ENCODE measurements at places on chromosomes 16 and 17.

DNA sequence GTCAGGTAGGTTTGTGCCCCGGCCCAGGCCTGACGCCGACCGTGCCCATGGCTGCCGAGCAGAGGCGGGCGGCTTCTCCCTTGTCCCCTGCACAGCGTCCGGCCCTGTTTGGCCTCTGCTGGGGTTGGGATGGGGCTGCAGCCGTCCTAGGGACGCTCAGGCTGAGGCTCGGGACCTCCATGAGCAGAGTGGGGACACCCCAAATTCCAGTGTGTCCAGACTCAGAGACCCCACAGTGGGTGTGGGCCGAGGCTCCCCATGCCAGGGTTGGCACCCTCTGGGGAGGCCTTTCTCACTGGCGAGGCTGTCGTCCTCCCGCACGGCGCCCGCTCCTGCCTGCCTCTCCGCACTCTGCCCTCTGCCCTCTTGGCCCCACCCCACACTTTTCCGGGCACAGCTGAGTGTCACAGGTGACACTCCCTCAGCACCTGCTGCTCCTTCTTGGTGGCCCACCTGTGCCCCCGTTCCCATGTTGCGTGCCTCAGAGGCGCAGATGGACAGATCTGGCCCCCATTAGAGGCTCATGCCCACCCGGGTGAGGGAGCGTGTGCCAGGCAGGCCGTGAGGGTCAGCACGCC lies 16.1 kb downstream of the TRAF7 start:
- DNase-seq, result no peak

DNA sequence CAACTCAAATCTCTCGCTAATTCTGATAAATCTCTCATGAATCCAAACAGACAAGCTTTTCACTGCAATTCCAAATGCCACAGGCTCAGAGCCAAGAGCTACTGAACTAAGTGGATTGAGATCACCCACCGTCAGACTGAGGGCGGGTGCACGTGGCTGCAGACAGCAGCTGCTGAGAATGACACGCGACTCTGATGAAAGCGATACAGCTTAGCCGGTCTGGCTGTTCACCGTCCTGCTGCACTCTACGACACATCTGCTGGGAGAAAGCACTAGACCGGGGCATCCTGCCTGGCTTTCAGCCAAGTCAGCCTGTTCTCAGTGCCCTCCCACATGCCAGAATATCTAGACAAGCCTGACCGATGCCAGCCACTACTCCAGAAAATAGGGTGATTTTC lies 42.6 kb downstream of the KLHDC4 start:
- DNase-seq, result peak; percentile 83

GRCh38 chr17:48626245-48627117 lies at the start of gene HOXB9:
Gene HOXB9 (minus strand): TSS chr17:48626358. CDS start chr17:48626269, 89 bp downstream.
- DNase-seq, result no peak

DNA sequence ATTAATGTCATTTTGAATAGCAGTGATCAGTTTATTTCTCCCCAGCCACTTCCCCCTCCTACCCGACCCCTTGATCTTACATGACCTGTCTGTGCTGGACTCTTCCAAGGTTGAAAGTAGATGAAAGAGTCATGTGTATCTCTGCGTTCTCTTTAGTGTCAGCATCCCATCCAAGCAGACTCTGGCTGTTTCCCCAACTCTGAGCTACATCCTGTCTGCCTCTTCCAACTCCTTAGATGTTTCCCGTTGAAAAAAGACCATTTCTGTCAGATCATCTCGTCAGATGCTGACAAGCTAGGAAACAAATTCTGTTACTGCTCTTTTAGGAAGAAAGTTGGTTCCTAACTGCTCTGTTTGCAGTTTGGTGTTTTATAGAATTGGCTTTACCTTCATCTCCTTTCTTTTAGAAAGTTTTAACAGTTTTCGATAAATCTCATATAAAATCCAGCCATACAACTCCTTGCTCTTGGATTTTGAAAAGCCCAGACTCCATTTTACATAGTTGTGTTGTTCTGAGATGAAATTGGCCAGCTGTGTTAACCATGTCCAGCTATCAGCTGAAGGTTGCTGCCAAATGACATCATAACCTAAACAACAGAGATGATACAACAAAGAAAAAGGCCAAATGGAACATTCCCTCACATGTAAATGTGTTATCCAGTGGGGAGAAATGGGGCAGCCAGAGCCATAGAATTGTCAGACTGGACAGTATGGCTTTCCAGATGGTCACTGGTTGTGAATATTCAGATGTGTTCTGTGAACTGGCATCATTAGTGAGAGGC lies 43.5 kb downstream of the CYB561 start:
- no peak for DNase-seq

Data from spleen (tissue), 13 donors.